Stimulated activated CD8-positive, alpha-beta memory T cell treated with anti-CD3 and anti-CD28 coated beads, Interleukin-15, amount 100 ng/mL, for 1 hour (primary cell): ENCODE measurements at places on chromosomes 4 and X.

DNA sequence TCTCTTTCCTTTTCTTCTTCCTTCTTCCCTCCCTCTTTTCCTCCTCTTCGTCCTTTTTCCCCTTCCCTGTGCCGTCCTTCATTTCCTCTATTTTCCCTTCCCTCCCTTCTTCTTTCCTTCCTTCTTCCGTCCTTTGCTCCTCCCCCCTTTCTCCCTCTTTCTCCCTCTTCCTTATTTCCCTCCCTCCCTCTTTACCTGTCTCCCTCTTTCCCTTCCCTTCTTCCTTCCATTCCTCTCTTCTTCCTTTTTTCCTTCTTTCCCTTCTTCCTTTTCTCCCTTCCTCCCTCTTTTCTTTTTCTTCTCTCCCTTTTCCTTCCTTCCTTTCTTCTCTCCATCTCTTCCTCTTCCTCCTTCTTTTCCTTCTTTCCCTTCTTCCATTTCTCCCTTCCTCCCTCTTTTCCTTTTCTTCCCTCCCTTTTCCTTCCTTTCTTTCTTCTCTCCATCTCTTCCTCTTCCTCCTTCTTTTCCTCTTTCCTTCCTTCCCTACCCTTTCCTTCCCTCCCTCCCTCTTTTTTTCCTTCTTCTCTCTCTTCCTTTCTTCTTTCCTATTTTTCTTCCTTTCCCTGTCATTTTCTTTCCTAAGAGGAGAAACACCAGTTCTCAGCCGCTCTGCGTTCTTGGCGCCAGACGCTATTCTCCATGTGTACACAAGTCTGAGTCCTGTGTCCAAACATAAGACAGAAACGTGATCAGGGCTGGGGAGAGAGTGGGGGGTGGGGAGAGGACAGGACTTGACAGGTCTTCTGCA is 597.1 kb downstream of the MID1IP1 start:
- no peak for DNase-seq

DNA sequence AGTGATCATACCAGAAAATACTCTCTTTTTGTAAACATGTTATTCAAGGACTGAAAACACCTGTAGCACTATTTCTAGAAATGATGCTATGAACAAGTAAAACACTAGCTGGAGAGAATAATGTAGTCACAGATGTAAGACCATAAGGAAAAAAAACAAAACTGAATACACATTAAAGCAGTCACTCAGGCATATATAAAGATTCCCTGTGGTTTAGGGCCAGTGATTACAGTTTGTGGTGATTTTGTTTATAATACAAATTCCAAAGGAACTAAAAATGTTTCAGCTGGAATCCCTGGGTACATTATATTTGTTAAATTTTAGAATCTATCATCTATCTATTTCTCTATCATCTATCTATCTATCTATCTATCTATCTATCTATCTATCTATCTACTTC is 777.8 kb upstream of the FRG1 start:
- DNase-seq, result no peak

GRCh38 chrX:45660477-45660876 is 459.8 kb upstream of the DIPK2B start:
- no peak for DNase-seq

DNA sequence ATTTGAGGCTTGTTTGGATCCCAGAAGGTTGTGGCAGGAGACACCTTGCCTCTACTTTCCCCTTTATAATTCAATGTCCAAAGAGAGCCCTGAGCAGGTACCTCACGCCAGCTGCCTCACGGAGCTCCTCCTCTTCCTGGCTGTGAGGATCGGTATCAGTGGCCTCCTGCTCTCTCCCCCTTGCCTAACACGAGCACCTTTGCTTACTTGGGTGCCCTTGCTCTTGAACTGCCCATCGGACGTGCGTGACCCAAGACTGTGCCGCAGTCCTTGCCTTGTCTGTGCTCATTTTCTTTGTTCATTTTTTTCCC is 27.8 kb upstream of the MSANTD1 start:
- DNase-seq, result no peak

DNA sequence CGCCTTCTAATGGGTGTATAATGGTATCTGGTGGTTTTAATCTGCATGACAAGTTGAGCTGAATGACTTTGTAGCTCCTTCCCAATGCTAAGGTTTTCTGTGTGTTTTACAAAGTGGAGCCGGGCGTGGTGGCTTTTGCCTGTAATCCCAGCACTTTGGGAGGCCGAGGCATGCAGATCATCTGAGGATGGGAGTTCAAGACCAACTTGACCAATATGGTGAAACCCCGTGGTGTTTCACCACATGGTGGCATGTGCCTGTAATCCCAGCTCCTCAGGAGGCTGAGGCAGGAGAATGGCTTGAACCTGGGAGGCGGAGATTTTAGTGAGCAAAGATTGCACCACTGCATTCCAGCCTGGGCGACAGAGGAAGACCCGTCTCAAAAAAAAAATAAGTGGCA is 28.9 kb downstream of the ARFIP1 start:
- DNase-seq, result no peak

- DNase-seq, result no peak
Measured at GRCh38 chr4:188194421-188194820, 55.2 kb downstream of the TRIML1 start.
